ENCODE measurements at places on chromosomes 2 and 18.
A peak's percentile ranks its signal among the peaks of the same experiment; 100 is the strongest.

GRCh38 chr18:73318739-73319479 lies 451.1 kb upstream of the NETO1 start:
- peak; percentile 35 for DNase-seq

DNA sequence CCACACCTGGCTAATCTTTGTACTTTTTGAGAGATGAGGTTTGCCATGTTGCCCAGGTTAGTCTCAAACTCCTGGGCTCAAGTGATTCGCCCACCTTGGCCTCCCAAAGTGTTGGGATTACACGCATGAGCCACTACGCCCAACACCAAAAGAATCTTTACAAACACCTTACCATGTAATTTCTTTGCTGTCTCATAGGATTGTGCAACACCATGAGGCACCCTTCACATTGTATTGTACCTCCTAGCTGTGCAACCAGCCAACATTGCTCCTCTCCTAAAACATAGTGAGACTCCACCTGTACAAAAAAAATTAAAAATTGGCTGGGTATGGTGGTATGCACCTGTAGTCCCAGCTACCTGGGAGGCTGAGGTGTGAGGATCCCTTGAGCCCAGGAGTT lies 3.1 kb upstream of the MFSD6 start:
- peak; percentile 17 for DNase-seq

- peak; percentile 24 for DNase-seq
These were observed 5.6 kb upstream of the WDR7 start for GRCh38 chr18:56645415-56646016.

- peak; percentile 76 for DNase-seq
These were observed 200.0 kb downstream of the GLI2 start for GRCh38 chr2:120935339-120936313.

GRCh38 chr2:3618367-3618766 lies 23.5 kb downstream of the COLEC11 start:
- no peak for DNase-seq

DNA sequence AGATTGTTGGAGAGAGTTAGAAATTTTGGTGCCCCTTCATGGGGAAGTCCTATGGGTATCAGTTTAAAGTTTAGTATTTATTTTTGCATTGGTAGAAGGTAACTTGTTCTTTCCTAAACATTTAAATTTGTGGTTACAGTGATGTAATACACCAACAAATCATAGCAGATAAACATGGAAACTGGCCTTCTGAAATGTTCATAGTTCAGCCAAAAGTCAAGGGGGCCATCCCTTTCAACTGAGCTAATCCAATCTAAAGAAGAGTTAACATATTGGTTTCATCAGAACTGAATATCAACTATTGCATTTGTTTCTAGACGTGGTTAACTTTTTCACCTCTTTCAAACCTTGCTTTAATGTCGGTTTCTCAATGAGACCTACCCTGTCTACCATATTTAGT lies 46.3 kb downstream of the PPP1R1C start:
- DNase-seq = no peak

DNA sequence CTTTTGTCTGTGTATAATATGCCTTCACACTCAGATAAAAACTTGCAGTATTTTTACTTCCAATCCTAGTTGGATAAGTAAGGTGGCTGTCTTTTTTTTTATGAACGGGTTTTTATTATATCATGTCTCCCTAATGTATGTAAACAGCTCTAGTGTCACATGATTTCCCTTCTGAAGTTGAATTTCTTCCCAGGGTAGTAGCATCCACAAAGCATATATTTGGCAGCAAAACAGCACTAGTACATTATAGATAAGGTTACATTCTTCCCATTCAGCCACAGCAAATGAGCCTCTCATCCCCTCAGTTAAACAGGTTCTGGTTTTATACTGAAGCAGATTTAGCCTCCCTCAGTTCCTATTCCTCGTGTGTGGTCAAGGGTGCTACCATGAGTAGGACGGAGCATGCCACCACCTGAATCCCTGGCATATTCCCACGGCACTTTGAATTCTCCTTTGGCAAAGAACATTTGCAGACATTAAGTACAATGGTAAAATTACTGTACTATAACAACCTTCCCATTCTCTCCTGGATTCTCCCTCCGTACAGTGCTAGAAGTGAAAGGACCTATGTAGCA lies 15.4 kb upstream of the DTNA start:
- no peak for DNase-seq

GRCh38 chr2:145197944-145198343 lies 678.0 kb upstream of the ZEB2 start:
- no peak for DNase-seq

- peak; percentile 93 for DNase-seq
These were observed 210.8 kb upstream of the SMIM21 start for GRCh38 chr18:75638223-75638775.

DNA sequence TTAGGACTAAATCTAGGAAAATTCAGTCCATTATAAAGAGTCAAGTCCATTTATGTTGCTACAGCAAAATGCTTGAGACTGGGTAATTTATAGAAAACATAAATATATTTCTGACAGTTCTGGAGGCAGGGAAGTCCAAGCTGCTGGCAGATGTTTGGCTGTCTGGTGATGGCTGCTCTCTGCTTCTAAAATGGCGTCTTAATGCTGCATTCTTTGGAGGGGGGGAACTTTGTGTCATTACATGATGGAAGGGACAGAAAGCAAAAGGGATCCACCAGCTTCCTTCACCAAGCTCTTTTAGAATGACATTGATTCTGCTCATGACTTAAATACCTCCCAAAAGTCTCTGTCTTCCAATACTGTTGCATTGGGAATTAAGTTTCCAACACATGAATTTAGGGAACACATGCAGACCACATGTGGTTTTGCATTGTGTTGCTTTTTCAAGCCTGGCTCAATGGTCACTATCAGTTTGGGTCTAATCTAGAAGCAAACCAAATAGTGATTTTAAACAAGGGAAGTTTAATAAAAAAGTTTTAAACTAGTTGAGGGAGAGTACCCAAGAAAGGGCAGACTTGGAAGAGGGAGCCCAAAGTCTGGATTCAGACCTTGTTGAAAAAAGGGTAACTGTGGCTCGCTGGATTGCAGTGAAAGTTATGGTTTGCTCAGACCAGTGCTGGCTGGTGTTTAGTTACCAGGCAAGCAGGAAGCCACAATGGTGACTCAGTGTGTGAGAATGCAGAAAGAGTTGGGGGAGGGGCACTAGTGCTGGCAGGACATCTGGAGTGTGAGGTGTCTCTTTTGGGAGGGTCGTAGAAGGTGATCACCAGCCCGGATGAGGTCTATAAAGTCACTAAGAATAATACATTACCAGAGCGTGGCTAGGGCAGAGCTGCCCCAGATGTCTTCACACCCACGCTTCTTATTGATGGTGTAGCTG lies 30.8 kb downstream of the C18orf54 start:
- peak; percentile 77 for DNase-seq

DNA sequence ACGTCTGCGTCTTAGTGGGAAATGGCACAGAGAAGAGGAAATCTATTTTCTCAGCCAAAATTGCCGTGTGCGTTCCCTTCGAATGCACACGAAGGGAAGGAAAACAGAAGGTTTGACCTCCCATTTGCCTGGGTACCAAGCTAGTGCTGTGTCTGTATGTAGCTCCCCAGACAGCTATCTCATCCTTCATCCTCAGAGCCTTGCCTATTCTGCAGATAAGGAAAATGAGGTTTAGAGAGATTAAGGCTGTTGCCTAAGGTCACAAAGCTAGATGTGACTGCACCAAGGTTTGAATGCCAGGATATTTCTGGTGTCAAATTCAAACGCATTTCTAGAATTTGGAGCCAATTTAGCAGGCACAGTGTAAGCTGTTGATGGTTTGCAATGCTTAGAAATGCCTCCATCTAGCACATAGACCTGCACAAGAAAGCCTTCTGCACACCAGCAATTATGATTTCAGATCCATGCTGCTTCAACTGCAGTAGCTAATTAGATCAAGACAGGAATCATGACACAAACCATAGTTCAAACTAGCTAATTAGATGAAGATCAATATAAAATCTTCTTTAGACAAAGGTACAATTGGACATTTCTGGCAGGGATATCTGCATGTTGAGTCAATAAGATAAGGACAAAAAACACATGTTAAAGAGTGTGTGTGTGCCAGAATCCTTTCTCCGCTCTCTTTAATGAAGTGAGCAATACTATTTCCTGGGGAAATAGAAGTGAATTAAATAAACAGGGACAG lies 115.1 kb downstream of the CMPK2 start:
- no peak for DNase-seq

DNA sequence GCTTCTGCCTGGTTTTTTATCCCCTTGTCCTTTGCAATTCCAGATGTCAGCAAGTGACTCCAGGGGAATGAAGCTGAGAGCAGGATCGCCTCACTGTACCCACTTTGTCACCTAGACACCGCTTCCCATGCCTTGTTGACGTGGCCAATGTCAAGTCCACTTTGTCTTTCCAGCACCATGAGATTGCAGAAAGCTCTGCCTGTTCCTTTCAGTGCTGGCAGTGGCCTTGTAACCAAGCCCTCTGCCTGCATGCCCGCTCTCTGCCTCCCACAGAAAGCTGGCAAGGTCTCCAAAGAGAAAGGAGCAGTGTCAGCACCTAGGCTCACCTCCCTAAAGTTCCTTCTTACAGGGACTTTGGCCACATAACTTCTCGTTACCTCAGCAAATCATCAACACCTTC lies 282.2 kb upstream of the ST6GAL2 start:
- no peak for DNase-seq

DNA sequence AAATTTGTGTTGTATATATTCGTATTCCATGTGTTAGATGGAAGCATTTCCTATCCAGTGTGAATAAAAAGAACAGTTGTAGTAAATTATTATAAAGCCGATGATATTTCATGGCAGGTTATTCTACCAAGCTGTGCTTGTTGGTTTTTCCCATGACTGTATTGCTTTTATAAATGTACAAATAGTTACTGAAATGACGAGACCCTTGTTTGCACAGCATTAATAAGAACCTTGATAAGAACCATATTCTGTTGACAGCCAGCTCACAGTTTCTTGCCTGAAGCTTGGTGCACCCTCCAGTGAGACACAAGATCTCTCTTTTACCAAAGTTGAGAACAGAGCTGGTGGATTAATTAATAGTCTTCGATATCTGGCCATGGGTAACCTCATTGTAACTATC lies 138.8 kb downstream of the GFPT1 start:
- no peak for DNase-seq

- no peak for DNase-seq
These were observed 66.0 kb downstream of the PAX3 start for GRCh38 chr2:222232839-222233238.

DNA sequence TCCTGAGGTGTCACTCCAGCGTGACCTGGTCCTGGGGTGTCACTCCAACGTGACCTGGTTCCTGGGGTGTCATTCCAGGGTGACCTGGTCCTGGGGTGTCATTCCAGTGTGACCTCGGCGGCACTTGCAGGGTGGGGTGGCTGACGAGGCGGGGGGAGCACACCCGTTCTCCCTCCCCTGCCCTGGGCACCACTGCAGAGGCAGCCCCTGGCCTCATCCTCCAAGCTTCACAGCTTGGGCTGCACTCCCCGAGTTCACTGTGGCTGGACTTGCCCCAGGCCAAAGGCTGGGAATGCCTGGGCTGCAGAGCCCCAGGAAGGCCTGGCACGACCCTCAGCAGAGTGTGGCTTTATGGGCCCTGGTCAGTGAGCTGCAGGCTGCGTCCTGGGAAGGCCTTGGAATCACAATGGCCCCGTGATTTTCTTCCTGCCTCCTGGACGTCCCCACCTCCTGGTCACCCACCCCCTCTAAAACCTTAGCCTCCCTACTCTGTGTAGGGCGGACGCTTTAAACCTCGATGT lies 88.3 kb downstream of the NFATC1 start:
- DNase-seq = no peak

DNA sequence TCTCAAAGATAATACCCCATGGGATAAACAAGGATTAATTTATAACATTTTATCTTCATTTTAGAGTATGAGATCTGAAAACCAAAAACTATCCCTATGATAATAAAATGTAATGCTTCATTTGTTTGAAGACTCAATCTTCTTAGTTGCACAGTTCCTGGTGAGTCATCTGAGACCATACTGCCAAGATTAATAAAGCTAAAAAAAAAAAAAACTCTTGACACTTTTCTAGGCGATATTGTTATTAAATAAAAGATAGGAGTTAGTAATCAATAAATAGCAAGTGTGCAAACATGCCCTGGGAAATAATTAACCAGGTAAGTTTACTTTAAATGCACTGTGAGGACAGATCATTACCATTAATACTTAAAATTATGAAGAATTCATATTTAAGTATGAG lies 83.9 kb downstream of the RPE start:
- peak; percentile 57 for DNase-seq

GRCh38 chr2:166081131-166081632 lies 46.6 kb downstream of the SCN1A start:
- no peak for DNase-seq

GRCh38 chr2:161217597-161218185 lies 57.5 kb downstream of the TANK start:
- DNase-seq = no peak

DNA sequence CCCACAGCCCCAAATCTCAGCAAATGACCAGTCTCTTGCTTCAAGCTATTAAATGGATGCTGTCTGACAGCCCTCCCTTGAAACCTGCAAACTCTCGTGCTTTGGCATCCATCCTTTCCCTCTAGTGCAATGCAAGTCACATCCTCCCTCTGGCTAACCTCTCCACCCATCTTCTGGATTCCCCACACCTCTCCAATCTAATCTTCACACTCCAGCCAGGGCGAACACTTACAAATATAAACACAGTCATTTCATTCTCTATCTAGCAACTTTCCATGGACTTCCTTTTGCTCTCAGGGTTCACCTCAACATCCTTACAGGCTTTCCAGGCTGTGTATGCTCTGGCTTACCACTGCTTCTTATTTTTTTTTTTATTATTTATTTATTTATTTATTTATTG lies 10.1 kb upstream of the NARS1 start:
- DNase-seq = no peak

DNA sequence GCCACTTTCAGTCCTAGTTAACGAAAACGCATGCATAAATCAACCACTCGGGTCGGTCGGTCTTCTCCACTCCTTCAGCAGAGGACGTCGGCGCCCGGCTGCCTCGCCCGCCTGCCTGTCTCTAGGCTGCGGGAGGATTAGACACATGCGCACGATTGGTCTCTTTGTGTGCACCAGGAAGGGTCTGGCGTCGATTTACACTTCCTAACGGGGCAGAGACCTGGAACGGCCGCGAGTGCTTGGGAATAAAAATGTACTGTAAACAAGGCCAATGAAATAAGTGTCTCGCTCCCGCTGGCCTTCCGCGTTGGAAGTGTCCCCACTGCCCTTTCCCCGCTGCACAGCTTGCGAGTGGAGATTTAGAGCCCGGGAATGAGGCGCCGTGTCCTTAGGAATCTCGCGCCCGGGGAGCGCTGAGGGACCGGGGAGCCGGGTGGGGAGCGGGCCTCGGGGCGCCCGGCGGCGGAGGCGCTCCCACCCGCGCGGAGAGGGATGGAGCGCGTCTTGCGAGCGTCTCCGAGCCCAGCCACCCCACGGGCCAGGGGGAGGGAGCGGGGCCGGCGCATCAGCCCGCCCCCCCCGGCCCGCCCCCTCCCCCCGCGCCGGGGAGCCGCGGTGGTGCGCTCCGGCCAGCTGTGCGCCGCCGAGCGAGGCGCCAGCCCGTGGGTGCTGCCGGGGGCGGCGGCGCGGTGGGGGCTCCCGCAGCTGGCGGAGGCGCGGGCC lies at the start of gene DOK6:
Gene DOK6, plus strand, starts transcription at position 636 of the 723 bp plus-strand sequence.
- peak; percentile 79 for DNase-seq

- no peak for DNase-seq
These were observed 255.5 kb downstream of the ETAA1 start for GRCh38 chr2:67652679-67653078.

GRCh38 chr2:48719480-48720177 lies 35.9 kb downstream of the LHCGR start:
- DNase-seq = no peak

All from GM23248 (cell line).